ENCODE measurements at places on chromosomes 6 and 20. TPM values are rescaled to one million over a fixed set of nuclear protein-coding genes. Genes with fewer than 3 reads are reported as not detected.

DNA sequence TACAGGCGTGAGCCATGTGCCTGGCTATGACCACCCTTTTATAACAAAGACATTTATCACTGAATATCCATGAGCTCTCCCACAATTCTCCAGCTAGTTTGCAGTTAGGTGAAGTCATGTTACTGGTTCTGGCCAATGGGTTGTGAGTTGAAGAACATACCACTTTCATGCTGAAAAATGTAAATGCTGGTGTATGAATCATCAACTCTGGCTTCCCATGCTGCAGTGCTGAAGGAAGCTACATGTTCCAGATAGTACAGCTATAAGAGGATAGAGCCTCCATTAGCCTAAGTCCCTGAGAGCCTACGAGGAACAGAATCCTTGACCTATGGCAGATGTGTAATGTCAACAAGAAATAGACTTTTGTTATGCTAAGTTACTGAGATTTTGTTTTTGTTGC lies 180.4 kb downstream of the BTBD9 start:
- DNase-seq: no peak

DNA sequence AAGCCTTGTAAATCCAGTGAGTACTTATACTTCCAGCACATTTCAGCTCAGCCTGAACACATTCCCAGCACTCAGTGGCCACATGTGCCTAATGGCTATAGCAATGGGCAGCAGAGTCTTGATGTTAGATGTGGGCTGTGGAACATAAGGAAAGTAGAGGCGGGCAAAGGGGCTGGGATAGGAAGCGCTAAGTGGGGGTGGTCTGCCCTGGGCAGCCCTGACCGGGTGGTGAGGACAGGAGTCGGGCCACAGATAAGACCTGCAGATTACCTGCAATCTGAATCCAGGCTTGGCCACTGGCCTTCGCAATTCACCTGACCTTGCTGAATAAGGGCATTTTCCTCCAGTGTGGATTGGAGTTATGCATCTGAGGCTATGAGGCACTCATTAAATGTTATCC lies 11.1 kb upstream of the HMGA1 start:
- peak; percentile 36 for DNase-seq

- DNase-seq: no peak
These were observed 91.4 kb downstream of the TAF4 start for GRCh38 chr20:61974357-61974665.

DNA sequence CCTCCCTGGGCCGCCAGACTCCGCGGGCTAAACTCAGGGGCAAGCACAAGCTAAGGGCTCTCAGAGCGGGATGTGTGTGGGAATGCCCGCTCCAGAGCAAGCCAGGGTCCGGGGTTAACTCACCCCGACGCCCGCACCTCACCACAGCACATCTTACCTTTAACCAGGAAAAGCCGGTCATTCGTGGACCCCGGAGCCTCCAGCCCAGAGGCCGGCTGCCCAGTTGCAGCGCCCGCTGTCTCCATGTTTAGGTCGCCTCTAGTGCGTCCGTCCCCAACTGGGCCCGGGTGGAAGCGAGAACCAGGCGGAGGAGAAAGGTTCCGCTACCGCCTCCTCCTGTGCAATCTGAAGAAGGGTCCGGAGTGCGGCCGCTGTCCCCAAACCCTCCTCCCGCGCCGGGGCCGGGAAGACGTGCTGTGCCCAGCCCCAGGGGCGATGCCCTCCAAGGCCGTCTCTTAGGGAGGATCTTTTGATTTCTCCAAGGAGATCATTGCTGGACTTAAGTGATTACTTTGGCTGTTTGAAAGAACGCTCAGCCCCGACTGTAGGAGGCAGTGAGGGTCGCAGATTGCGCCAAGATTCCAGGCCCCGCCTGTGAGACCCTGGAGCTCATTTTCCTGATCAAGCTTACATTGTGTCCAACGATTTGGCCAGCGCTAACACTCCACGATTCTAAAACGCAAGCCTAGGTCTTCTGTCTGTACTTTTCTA lies at the start of gene TMEM242:
Gene TMEM242, minus strand, starts transcription at position 265 of the 711 bp plus-strand sequence. Its CDS starts 20 bp downstream, at position 245.
- peak; percentile 92 for DNase-seq

GRCh38 chr6:89667872-89668556 lies 29.5 kb upstream of the LYRM2 start:
- DNase-seq: peak; percentile 35

DNA sequence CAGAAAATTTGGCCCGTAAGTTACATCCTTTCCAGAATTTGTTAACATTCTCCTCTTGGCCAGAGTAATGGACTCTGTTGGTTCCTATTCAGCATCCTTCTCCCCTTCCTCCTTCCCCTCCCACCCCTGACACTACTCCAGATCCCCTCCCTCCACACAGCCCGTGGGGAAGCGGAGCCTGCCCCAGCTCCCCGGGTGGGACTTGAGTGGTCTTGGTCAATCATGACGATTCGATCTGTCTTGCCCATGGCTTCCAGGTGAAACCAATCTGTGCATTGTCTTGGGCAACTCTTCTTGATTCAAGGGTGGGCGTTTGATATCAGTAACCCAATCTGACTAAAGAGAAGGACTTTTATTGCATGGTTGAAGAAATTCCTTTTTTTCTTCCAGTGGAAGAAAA lies 143.9 kb downstream of the ANKRD60 start:
- DNase-seq: no peak

GRCh38 chr6:166760288-166760687 lies 133.2 kb upstream of the RPS6KA2 start:
- DNase-seq: no peak

DNA sequence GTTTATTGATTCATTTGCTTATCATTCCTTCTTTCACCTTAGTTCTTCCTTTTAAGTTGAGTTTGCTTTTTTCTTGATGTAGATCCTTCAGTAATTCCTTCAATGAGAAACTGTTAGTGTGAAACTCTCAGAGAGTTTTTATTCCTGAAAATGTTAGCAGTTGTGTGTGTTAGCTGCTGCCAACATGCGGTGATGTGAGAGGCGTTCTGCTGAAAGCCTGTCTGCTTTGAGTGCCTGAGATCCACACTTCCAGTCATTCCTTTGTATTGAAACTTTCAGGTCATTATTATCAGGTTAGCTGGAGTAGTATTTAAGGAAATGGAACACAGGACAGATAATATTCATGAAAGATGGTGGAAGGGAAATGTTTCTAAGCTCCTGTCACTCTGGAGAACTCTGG lies 70.0 kb upstream of the SUPT3H start:
- DNase-seq: no peak

DNA sequence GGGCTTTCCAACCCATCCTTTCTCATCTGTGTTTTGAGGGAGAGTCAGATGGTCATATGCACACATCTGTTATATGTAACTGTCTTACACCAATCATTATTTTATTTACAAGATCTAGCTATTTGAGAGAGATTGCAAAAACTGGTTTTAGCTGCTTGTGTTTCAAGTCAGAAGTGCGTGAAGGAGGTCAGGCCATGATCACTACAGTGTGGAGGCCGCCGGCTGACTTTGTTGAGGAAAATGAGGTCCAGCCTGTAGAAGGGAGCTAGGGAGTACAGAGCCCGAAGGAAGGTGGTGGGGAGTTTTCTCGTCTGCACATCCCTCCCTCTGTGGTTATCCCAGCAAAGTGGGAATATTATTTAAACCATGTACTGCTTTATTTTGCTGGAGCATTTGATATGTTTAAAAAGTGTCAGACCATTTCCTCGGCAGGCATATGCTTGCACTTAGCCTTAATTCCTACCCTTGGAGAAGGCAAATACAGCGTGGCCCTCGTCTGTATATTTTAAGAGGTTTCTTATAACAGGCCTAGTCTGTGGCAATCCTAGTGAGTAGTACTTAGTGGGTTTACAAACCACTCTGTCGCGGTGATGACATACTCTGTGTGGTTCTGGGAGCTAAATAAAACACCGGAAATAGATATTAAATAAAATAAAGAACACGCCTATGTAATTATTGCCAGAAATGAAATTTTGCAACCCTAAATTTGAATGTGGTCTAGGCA lies 95.6 kb downstream of the UST start:
- DNase-seq: no peak

DNA sequence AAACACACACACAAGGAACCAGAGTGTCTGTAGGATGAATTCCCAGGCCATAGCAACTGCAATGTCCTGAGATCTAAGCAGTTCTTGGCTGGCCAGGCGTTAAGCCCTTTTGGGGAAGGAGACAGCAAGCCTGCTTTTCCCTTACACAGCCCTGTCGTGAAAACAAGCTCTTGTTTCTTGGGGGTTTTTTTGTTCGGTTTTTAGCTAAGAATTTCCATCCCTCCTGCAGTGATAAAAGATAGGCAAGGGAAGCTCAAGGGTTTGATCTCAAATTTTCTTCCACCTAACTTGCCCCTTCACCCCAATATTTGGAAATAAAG lies 1.5 kb downstream of the TNFRSF21 start:
- DNase-seq: peak; percentile 17

DNA sequence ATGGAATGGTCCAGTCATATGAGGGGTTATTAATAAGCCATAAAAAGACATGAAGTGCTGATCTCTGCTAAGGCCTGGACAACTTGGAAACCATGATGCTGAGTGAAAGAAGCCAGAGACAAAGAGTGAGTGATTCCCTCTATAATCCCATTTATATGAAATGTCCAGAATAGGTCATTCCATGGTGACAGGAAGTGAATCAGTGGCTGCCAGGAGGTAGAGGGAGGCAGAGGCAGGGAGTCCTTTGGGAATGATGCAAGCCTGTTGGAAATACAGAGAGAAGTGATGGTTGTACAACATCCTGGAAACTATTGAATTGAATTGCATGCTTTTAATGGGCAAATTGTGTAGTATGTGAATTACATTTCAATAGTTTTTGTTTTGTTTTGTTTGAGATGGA lies 26.4 kb downstream of the ANKRD60 start:
- no peak for DNase-seq

DNA sequence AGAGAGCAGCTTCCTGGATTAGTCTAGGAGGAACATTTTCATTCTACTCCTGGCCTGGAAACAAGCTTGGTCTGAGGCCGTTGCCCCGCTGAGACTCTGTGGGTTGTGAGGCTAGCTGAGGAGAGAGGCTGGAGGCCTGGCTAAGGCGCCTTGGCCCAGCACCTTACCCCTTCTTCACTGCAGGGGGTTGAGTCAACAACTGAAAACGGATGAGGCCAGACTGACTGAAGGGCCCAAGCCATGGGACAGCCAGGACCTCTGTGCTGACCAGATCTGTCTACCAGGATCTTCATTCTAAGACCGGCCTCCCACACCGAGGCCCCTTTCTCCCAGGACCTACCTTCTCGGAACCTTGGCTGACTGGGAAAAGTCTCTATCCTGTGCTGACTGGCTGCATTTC lies 3.5 kb upstream of the AVP start:
- no peak for DNase-seq

GRCh38 chr6:1851681-1852456 lies 242.2 kb downstream of the FOXC1 start:
- DNase-seq: no peak

The BLCAP gene
- 58.9 TPM for total RNA-seq

The ZGPAT gene
- total RNA-seq: 32.6 TPM

The PIGU gene
- total RNA-seq: 28.6 TPM

The BPIFB4 gene
- total RNA-seq: not detected

The KCNG1 gene
- total RNA-seq: 116 TPM

All from H7 (cell line).